ENCODE measurements at places on chromosomes 6 and 20.

- DNase-seq: no peak
These were observed 178.2 kb upstream of the THEMIS start for GRCh38 chr6:128079021-128079420.

- no peak for DNase-seq
These were observed 517.1 kb downstream of the PKHD1 start for GRCh38 chr6:51570168-51570921.

- DNase-seq: no peak
These were observed 33.9 kb downstream of the SUN5 start for GRCh38 chr20:32970115-32970972.

DNA sequence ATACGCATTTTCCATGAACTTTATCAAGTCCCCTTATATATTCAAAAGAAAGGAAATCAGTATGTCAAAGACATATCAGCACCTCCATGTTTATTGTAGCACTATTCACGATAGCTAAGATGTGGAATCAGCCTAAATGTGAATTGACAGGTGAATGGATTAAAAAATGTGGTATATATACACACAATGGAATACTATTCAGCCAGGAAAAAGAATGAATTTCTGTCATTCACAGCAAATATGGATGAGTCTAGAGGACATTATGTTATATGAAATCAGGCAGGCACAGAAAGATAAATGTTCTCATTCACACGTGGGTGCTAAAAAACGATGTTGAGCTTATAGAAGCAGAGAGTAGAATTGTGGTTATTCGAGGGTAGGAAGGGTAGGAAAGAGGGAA, 5.3 kb downstream of the FIG4 start:
- no peak for DNase-seq

DNA sequence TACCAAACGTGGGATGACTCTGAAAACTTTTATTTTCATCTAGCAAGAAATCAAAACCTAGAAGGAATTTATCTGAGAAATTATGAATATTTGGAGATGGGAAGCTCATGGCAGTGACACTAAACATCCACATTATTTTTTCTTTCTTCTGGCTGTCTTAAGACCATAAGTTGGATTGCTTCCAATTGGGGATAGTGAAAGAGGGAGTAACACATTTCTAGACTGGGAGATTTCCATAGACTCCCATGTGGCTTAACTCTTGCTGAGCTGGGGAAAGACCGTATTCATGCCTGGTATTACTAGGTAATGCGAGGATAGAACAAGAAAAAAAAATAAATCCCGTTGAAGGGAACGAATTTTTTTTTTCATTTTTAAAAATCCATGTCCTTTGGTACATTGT, 120.0 kb downstream of the UTRN start:
- no peak for DNase-seq

GRCh38 chr6:145539831-145540230, 195.5 kb downstream of the EPM2A start:
- DNase-seq: no peak

DNA sequence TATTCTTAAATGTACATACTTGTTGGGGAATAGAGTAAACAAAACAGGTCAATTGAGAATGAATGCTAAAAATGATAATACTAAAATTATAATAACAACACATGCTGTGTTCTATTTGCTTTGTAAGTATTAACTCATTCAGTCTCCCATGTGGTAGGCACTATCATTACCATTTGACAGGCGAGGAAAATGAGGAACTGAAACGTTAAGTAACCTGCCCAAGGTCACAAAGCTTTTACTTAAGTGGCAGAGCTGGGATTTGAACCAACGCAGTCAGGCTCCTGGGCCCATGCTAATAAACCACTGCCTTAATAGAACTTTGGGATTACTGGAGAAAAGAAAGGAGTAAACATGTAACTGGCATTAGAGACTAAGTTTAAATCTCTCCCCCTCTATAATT, 3.8 kb downstream of the NSFL1C start:
- no peak for DNase-seq
